ENCODE measurements at places on chromosomes 1 and 21.
A peak's percentile ranks its signal among the peaks of the same experiment; 100 is the strongest.

GRCh38 chr1:29679316-29679715, 443.0 kb downstream of the PTPRU start:
- DNase-seq: no peak

- no peak for DNase-seq
Measured at GRCh38 chr1:9960706-9961562, 17.7 kb downstream of the NMNAT1 start.

DNA sequence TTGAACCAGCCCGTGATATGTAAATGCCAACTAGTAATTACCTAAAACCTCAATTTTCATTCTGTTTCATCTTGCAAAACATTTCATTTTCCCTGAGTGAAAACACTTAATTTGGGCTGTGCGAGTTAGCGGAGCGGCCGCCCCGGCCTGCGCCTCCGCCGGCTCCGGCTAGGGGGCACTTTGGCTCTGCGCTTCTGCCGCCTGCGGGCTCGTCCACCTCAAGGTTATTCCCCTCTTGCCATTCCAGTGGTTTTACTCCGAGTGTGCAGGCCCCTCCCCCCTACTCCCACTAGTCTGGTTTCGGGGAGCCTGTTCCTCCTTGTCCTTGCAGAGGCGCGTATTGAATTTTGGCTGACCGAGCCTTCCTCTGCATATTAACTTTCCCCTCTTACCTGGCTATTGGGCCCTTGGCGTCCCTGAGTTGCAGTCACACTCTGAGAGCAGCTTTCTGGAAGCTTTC, 55.6 kb downstream of the PEX14 start:
- DNase-seq: peak; percentile 48

GRCh38 chr1:63867429-63868176, 93.8 kb downstream of the ROR1 start:
- no peak for DNase-seq

DNA sequence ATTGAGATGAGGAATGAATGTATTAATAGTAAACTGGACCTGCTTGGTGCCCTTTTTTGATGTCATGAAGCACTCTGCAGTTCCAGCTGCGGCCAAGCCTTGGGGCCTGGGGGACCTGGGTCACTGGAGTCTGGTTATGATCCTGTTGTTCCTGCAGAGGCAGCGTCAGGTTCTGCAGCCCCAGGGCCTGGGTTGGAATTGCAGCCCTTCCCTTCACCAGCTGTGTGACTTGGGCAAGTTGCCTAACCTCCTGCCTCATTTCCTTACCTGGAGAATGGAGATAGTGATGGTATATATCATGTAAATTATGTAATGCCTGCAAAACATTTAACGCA, 9.1 kb upstream of the ATP5PO start:
- DNase-seq: no peak

DNA sequence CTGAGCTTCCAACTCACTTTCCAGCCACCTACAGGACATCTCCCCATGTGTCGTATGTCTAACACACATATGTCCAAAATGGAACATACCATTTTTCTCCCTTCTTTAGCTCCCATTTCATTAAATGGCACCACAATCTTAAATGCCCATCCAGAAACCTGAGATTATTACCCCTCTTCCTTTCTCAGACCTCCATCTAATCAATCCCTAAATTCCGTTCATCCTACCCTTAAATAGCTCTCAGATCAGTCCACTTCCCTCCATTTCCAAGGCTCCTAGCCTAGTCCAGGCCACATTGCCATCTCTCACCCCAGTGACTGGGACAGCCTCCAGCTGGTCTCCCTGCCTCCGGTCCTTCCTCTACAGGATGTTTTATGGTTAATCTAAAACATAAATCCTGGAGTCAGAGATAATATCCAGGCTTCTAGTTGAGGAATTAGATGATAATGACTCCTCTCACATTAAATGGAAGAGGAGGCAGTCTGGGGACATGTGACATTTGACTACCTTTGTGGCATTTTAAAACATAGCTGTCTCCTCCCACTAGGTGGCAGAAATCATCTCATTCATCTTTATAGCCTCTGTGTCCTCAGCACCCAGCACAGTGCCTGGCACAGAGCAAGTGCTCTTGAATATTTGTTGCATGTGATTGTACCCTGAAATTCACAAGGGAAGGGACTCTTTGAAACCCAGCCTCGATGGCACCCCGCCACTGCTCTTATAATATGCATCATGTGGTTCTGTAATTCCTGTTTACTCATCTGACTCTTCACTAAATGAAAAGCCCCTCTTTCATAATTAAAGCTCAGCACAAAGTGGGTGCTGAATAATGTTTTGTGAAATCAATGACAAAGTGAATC, 102.3 kb downstream of the TMEM53 start:
- DNase-seq: peak; percentile 14

All from dermis microvascular lymphatic vessel endothelial cell (primary cell).